ENCODE measurements at places on chromosomes 5 and 9. TPM values are rescaled to one million over a fixed set of nuclear protein-coding genes. Genes with fewer than 3 reads are reported as not detected.

- H3K27ac ChIP-seq: no peak overlapping the region
- H3K4me1 ChIP-seq: no peaks in the 10 kb centered on the region
- no peak for DNase-seq
- no peaks in the 10 kb centered on the region for H3K27me3 ChIP-seq
- no peaks in the 10 kb centered on the region for H3K36me3 ChIP-seq
Measured at GRCh38 chr9:110588296-110588695, 8.8 kb upstream of the SVEP1 start.

DNA sequence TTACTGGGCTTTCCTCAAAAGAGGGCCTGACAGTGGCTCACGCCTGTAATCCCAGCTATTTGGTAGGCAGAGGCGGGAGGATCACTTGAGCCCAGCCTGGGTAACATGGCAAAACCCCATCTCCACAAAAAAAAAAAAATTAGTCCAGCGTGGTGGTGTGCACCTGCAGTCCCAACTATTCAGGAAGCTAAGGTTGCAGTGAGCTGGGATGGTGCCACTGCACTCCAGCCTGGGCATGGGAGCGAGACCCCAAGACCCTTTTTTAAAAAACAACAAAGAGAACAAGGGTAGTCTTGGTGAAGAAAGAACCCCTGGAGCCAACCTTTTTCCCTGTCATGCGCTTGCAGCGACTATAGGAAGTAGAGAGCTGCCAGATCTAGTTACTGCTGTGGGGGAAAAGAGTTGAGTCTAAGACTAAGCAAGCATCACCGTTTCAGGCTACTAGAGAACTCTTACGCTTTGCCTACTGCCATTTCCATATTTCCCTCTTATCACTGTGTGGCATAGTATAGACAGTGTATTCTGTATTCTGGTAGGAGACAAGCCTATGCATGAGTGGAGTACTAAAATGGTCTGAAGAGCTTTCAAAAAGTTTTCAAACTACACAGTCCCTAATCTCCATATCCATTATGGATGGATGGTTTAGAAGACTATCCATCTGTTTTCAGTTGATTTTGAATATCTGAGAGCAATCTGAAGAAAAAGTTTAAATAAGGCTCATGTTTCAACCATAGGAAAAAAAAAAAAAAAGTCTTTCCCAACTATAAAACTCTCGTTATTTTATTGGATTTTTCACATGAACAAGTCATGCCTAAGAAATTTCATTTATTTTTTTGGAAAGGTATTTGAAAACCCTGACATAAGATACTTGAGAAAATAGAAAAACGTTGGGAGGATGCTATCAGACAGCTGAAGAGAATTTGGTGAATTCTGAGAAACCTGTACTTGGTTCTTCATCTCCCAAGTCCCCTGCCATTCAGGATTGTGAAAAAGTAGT, 2.6 kb downstream of the C9orf40 start:
- H3K27ac ChIP-seq: no peak overlapping the region
- DNase-seq: no peak
- peaks cover 27% of the 10 kb centered on the region for H3K36me3 ChIP-seq
- no peaks in the 10 kb centered on the region for H3K27me3 ChIP-seq
- H3K4me1 ChIP-seq: peaks cover 30% of the 10 kb centered on the region

- H3K36me3 ChIP-seq: no peaks in the 10 kb centered on the region
- no peak overlapping the region for H3K4me3 ChIP-seq
- peaks cover 10% of the 10 kb centered on the region for H3K4me1 ChIP-seq
Measured at GRCh38 chr9:126844085-126844484, 16.4 kb upstream of the ZBTB34 start.

- no peaks in the 10 kb centered on the region for H3K36me3 ChIP-seq
- H3K4me1 ChIP-seq: no peaks in the 10 kb centered on the region
- DNase-seq: no peak
- no peaks in the 10 kb centered on the region for H3K27me3 ChIP-seq
- H3K4me3 ChIP-seq: no peak overlapping the region
- H3K27ac ChIP-seq: no peak overlapping the region
Measured at GRCh38 chr9:135363596-135363995, 116.0 kb upstream of the PPP1R26 start.

GRCh38 chr5:75089137-75089536, 36.8 kb upstream of the GCNT4 start:
- no peak overlapping the region for H3K27ac ChIP-seq
- H3K4me1 ChIP-seq: peaks cover 21% of the 10 kb centered on the region
- DNase-seq: peak; percentile 26
- H3K36me3 ChIP-seq: no peaks in the 10 kb centered on the region

DNA sequence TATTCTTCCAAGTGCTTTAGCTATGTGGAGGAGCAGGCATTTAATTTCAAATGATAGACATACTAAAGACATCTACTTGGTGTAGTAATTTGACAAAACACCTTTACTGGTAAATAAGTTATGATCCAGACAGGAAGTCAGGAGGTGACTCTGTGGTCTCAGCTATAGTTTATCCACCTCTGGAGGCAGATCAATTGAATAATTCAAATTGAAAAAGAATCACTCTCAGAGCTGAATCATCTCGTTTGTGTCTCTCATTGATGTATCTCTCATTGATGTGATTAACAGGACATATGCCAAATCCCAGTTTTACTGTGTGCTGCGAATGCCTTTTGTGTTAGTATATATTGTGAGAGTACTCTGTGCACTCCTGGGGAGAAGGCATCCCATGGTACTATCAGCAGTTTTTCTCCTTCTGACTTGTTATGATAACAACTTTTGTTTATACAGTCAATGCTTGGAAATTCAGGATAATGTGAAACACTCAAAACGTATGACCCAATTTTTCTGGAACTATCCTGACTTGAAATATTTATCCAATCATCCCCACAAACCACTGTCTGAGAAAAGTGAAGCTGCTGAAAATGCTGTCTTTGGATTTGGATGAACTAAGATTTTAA, 48.5 kb upstream of the DAB2 start:
- H3K36me3 ChIP-seq: no peaks in the 10 kb centered on the region
- no peaks in the 10 kb centered on the region for H3K4me1 ChIP-seq
- H3K27ac ChIP-seq: no peak overlapping the region
- no peak for DNase-seq

DNA sequence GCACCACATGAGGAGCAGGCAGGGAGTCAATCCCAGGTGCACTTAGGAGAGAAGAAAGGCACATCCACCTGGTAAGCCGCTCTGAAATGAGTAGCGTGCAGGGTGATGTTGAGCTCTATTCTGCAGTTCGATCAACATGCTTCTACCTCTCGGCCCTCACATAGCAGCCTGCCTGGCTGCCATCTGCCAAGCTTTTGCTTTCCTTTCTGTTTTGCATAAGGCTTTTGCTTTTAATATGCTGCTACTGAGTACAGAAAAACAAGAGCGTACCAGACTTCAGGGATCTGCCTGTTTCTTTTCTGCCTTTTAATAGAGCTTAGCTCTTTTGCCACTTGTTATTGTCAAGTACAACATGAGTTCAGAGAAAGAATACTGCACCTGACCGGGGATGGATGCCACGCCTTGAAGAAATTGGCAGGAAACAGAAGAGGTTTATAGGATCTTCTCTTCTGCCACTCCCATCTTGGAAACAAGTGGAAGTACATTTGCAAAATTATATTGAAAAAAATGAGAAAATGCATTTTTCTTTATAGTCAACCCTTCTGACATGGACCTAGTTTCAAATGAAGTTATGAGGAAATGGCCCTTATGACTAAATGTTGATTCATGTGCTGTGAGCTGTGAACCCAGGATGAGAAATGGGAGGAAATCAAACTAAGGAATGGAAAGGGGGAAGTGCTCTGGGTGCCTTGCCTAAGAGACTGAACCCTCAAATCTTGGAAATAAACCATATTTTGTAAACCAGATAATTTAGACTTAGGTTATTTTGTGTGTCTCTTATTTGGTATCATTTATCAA, 4.0 kb upstream of the FCHO2 start:
- peaks cover 13% of the 10 kb centered on the region for H3K4me1 ChIP-seq
- no peaks in the 10 kb centered on the region for H3K36me3 ChIP-seq

- H3K36me3 ChIP-seq: no peaks in the 10 kb centered on the region
- no peak overlapping the region for H3K27ac ChIP-seq
- DNase-seq: no peak
- no peak overlapping the region for H3K4me3 ChIP-seq
- peaks cover 7% of the 10 kb centered on the region for H3K4me1 ChIP-seq
Measured at GRCh38 chr9:91840469-91840868, 109.6 kb downstream of the ROR2 start.

DNA sequence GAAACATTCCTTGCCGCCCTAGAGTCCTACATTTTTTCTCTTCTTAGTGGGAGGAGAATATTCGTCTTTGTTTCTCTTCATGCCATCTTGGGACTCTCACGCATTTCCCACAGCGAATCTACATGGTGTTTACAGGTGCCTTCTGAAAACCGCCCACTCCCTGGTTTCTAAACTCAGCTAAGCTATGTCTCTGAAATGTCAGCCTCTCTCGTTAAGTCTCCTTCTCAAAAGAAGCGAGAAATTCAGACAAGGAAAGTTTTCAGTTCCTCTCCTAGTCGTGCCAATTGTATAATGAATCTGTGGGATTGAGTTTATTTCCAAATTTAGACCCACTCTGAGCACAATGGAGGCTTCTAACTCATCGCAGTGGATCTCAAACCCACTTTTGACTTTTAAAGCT, 186.8 kb upstream of the NFIB start:
- H3K4me1 ChIP-seq: no peaks in the 10 kb centered on the region
- H3K36me3 ChIP-seq: no peaks in the 10 kb centered on the region
- H3K27ac ChIP-seq: no peak overlapping the region

DNA sequence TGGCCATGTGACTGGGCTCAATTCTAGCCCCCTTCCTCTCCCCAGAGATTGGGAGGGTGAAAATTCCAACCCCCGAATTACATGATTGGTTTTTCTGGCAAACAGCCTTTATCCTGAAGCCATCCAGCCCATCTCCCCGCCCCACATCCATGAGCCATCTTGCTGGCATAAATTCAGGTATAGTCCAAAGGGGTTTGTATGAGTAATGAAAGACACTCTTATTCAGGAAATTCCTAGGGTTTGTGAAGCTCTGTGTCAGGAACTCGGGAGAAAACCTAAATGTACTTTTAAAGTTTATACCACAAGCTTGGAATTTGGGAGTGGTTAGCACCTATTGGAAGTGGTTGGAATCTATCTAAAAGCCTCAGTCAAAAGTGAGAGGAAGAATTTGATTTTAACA, 80.6 kb upstream of the SIMC1 start:
- H3K36me3 ChIP-seq: no peaks in the 10 kb centered on the region
- no peaks in the 10 kb centered on the region for H3K4me1 ChIP-seq
- no peak overlapping the region for H3K4me3 ChIP-seq
- no peak for DNase-seq
- H3K27ac ChIP-seq: no peak overlapping the region

DNA sequence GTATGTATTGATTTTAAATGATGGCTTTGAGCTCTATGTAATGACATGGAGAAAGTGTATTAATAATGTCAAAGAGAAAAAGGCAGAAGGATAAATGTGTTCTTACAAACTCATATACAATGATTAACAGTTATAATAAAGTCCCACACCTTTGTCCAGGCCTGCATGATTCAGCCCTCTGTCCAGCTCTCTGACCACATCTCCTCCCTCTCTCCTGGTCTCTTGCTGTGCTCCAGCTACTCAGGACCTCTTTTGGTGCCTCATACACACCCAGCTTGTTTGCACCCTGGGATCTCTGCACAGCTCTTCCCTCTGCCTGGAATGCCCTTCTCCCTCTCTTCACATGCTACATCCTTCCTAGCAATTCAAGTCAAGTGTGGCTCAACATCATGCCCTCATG, 37.5 kb upstream of the DMRT1 start:
- peaks cover 12% of the 10 kb centered on the region for H3K27me3 ChIP-seq
- no peak overlapping the region for H3K4me3 ChIP-seq
- no peak for DNase-seq
- H3K36me3 ChIP-seq: no peaks in the 10 kb centered on the region
- no peaks in the 10 kb centered on the region for H3K4me1 ChIP-seq

GRCh38 chr5:69019668-69020375, 74.0 kb upstream of the SLC30A5 start:
- H3K27me3 ChIP-seq: peaks cover 8% of the 10 kb centered on the region
- DNase-seq: no peak
- no peak overlapping the region for H3K27ac ChIP-seq
- H3K36me3 ChIP-seq: no peaks in the 10 kb centered on the region

- peaks cover 4% of the 10 kb centered on the region for H3K36me3 ChIP-seq
- H3K27me3 ChIP-seq: no peaks in the 10 kb centered on the region
- DNase-seq: no peak
- peak overlapping the region; percentile 94 for H3K27ac ChIP-seq
- peaks cover 24% of the 10 kb centered on the region for H3K4me1 ChIP-seq
Measured at GRCh38 chr9:104746798-104747197, 685 bp upstream of the NIPSNAP3A start.

- peak overlapping the region; percentile 57 for H3K4me3 ChIP-seq
- peaks cover 75% of the 10 kb centered on the region for H3K4me1 ChIP-seq
- peaks cover 64% of the 10 kb centered on the region for H3K36me3 ChIP-seq
- DNase-seq: peak; percentile 78
- H3K27ac ChIP-seq: peak overlapping the region; percentile 99
Measured at GRCh38 chr5:378301-378891, 56.9 kb downstream of the AHRR start.

- peaks cover 42% of the 10 kb centered on the region for H3K36me3 ChIP-seq
- H3K27ac ChIP-seq: peak overlapping the region; percentile 86
- peak; percentile 61 for DNase-seq
Measured at GRCh38 chr5:143402553-143403333, 743 bp downstream of the NR3C1 start.

DNA sequence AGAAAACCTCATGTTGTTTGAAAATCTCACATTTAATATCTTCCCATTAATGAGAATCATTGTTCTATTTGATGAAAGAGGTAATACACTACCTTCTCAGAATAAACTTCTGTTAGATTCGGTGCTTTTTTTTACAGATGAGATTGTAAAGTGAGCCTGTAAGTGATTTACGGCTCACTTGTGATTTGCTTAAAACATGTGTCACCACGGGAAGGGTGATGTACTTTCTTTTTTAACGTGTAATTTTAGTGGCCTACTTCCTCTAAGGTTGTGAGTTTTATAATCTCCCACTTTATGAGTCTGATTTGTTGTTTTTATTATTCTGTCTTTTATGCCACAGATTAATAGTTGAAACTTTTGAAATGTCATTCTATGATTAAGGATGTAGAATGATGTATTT, 15.9 kb downstream of the ANXA1 start:
- H3K36me3 ChIP-seq: peaks cover 31% of the 10 kb centered on the region
- no peaks in the 10 kb centered on the region for H3K27me3 ChIP-seq
- H3K4me1 ChIP-seq: peaks cover 17% of the 10 kb centered on the region
- DNase-seq: no peak
- H3K4me3 ChIP-seq: no peak overlapping the region
- H3K27ac ChIP-seq: peak overlapping the region; percentile 65

GRCh38 chr5:80324912-80325311, 5.1 kb downstream of the SPZ1 start:
- H3K4me1 ChIP-seq: no peaks in the 10 kb centered on the region
- H3K36me3 ChIP-seq: no peaks in the 10 kb centered on the region

- H3K27ac ChIP-seq: no peak overlapping the region
- no peak overlapping the region for H3K4me3 ChIP-seq
- peaks cover 2% of the 10 kb centered on the region for H3K4me1 ChIP-seq
- H3K36me3 ChIP-seq: peaks cover 2% of the 10 kb centered on the region
- H3K27me3 ChIP-seq: peaks cover 29% of the 10 kb centered on the region
Measured at GRCh38 chr5:178564397-178564796, 25.8 kb downstream of the COL23A1 start.

GRCh38 chr9:138060881-138061280, 183.3 kb downstream of the CACNA1B start:
- H3K4me3 ChIP-seq: no peak overlapping the region
- peaks cover 5% of the 10 kb centered on the region for H3K27me3 ChIP-seq
- no peak for DNase-seq
- H3K4me1 ChIP-seq: no peaks in the 10 kb centered on the region

The NXNL2 gene
- not detected for total RNA-seq

The ISCA1 gene
- total RNA-seq: 33.9 TPM

The AGXT2 gene
- not detected for total RNA-seq

The SPDL1 gene
- 50.4 TPM for total RNA-seq

The ENDOG gene
- total RNA-seq: 20.1 TPM

The GLRA1 gene
- not detected for total RNA-seq

The ANKDD1B gene
- not detected for total RNA-seq

The SLC6A18 gene
- not detected for total RNA-seq

The PCDHGB3 gene
- not detected for total RNA-seq

The HTR4 gene
- total RNA-seq: not detected
